ENCODE measurements at places on chromosomes 2 and 18.
A peak's percentile ranks its signal among the peaks of the same experiment; 100 is the strongest.

DNA sequence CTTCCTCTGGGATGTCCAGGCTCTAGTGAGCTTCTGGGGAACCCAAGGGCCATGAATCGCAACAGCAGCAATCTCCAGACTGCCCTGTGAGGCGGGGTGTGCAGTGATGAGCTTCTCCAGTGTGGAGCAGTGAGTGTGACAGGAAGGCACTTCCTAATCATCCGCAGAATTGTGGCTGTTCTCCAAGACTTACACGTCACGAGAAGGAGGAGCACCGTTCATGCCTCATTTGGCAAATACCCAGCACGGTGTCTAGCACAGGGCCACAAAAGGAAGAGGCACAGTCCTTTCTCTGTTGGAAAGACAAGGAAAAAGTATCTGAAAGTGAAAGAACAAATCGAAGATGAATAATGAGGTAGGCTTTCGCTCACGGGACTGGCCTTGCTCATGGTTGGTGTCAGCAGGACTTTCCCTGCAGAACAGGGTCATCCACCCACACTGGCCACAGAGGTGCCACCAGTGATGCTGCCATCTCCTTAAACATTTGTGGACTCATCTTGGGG lies 125.1 kb upstream of the HAAO start:
- DNase-seq = no peak

- DNase-seq = no peak
Observed at GRCh38 chr2:60507211-60507965, 46.1 kb downstream of the BCL11A start.

DNA sequence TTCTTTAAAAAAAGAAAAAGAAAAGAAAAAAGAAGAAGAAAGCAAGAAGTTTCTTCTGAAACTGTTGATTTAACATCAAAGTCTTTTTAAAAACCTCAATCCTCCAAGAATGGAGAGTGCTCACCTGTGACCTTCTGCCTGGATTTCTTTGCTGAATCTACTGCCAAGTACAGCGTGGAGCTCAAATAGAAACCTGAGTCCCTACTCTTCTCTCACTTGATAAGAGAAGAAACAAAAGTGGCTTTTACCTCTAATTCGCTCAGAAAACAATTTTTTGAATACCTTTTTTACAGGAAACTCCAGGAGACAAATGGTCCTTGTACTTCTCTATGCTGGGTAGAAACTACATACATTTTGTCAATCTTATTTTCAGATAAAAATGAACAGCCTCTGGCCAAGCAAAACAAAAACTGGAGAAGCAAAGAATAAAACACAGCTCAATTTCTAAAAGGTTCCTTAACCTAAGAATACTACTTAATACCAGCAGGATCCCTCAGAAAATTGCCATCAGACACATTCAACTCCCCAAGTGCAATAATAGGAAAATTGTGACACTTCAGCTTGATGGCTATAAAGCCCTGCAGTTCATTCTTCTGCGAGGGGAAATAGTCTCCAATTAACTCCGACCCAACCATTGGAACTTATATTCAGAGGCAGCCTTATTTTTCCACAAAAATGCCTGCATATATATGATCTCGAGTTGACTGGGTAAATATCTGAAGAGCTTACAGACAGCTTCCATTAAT lies 85.8 kb downstream of the GRB14 start:
- no peak for DNase-seq

- no peak for DNase-seq
Observed at GRCh38 chr2:60484133-60484645, 69.3 kb downstream of the BCL11A start.

GRCh38 chr2:159035790-159036411 lies 67.5 kb downstream of the TANC1 start:
- DNase-seq = no peak

- no peak for DNase-seq
Observed at GRCh38 chr2:236343400-236344161, 79.4 kb upstream of the ASB18 start.

GRCh38 chr2:37873229-37873628 lies 51.9 kb upstream of the RMDN2 start:
- DNase-seq = no peak

GRCh38 chr2:22829791-22830190 lies 555.2 kb upstream of the KLHL29 start:
- DNase-seq = no peak

DNA sequence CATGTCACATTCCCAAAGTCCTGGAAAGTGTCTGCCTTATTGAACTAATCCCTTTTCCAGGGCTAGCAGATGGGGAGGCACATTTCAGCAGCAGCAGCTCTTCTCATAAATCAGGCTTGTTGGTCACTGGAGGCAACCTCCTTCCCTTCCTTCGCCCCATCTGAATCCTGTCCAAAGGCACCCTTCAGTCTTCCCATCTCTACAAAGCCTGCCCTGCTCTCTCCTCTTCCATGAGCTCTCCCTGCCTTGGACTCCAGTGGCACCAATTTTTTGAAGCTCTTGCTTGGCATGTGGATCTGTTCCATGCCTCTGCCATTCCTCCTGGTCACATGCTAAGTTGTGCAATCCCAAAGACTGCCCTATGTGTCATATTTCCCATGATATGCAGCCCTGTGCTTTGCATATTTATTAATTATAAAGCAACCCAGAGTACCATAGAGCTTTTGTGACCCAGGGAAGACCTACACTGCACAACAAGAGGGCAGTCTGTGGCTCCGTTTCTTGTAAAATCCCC lies 70.3 kb downstream of the ANTXR1 start:
- no peak for DNase-seq

GRCh38 chr2:64234150-64234549 lies 89.9 kb upstream of the PELI1 start:
- no peak for DNase-seq

DNA sequence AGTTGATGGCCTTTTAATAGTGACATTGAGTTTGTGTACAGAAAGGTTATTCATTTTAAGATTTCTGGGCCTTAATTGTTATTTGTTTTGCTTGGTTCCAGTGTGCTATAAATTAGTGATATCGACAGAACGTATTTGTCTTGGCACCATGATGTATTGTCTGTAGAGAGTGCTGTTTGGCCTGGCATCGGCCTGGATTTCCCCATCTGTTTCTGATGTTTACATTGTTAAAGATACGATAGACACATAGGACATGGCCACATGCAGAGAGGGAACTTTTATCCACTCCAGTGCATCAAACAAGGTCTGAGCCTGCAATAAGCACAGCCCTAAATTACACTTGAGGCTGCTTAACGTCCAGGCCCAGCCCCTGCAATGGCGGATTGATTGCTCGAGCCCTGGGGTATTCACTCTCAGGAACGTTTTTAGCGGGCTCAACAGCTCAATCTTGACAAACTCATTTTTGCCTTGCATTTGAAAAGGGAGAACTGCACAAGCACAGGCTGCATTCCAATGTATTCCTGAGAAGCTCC lies 144.7 kb downstream of the SLC4A3 start:
- DNase-seq = peak; percentile 77

- no peak for DNase-seq
Observed at GRCh38 chr2:59866436-59866835, 687.0 kb downstream of the BCL11A start.

GRCh38 chr18:59624369-59624765 lies 72.9 kb downstream of the CCBE1 start:
- DNase-seq = no peak
